Fibroblast of skin of left biceps (primary cell): ENCODE measurements at places on chromosomes 6 and 20.

- no peak for DNase-seq
Observed at GRCh38 chr6:63213325-63213724, 2.1 kb downstream of the FKBP1C start.

DNA sequence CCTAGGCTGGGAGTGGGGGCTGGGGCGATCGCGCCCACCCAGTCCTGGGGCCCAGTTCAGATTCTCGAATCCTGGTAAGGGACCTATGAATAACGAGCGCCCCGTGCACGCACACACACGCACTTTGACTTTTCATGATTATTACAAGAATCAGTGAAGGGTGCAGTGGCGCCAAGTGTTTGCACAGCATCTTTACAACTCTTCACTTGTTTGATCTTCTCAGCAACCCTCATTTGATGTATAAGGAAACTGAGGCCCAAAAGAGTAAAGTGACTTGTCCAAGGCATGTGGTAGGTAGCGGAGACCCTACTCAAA lies 863 bp upstream of the LRFN2 start:
- no peak for DNase-seq

- DNase-seq: peak; percentile 47
Observed at GRCh38 chr6:118551063-118552053, 3.3 kb downstream of the PLN start.

- no peak for DNase-seq
Observed at GRCh38 chr20:50533061-50533460, 22.9 kb downstream of the PTPN1 start.

DNA sequence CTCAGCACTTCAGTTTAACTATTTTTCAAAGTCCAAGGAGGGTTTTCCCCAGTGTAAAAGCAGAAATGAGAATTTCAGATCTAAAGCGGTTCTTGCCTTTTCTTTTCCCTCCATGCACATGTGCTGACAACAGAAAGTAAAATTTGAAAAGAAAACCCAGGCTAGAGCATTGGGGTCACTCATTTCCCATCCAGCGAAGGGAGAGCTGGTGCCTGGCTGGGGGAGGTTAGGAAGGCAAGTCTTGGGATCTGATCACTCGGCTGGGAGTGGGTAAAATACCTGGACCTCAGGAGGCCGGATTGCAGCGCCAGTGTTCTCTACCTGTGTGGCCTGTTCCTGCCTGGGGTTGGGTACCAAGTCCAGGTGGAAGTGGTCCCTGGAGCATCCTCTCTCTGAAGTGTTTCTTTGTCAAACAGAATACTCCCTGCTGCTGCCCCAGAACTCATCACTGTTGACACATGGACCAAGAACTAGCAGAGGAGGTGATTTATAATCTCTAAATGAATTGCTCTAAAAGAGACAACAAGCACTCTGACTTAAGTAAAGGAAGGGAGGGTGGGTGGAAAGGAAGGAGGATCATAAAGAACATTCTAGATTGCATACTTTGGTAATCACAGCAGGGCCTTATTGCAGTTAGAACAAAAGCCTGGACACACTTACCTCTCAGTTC lies 136.0 kb downstream of the MTHFD1L start:
- DNase-seq: no peak

DNA sequence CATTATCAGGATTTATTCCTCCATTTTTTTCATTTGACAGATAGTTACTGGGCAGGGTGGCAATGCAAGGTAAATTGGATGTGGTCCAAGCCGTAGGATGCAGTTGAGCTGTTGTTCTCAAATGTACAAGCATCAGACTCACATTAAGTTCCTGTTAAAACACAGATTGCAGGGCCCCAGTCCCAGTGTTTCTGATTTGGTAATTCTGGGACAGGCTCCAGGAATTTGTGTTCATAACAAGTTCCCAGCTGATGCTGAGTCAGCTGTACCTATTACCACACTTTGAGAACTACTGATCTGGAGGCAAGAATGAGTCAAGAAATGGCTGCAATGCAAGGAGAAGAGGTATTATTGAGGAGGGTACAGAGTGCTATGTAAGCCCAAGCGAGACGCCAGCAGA lies 11.7 kb downstream of the TMEM244 start:
- no peak for DNase-seq

DNA sequence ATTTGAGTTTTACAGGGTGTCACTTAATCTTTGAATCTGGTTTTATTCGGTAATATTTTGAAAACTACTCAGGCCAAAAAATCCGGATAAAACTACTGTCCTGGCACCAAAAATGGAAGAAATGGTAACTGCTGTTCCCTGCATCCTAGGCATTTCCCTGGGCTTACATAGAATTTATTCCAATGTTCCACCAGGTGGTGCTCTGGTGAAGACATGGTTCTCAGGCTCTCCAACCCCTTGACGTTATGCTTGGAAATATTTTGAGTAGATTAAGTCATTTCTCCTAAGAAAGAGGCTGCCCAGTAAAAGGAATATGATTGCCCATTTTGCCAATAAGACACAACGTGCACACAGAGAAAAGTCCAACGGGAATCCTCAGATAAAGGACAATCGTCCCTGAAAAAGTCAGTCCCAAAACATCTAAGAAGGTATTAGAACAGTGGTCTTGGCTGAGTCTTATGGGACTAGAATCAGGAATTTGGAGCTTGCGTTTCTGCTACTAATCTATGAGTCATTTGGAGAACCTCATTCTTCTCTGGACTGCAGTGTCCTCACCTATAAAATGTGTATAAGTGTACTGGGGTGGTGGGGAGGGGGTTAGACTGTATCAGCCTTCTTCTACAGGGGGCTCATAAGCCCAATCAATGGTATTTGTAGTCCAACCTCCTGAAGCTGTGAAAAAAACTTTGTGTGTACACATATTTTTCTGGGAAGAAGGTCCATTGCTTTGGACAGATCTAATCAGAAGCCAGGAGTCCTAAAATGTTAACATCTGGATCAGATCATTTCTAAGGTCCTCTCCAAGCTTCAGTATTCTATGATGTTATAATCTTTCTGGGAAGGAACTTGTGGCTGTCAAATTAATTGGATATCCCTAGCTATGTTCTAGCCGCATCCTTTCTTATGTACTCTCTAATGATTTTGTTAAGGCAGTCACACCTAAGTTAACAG lies 131.0 kb upstream of the BMP2 start:
- DNase-seq: peak; percentile 20

- DNase-seq: no peak
Observed at GRCh38 chr6:28816909-28817807, 106.6 kb downstream of the TRIM27 start.

- DNase-seq: no peak
Observed at GRCh38 chr6:97813889-97814567, 531.0 kb upstream of the MMS22L start.

- no peak for DNase-seq
Observed at GRCh38 chr6:84771756-84772356, 7.5 kb upstream of the TBX18 start.

GRCh38 chr20:24762791-24763350 lies 186.2 kb upstream of the CST7 start:
- no peak for DNase-seq

- no peak for DNase-seq
Observed at GRCh38 chr6:153729189-153729588, 309.9 kb upstream of the OPRM1 start.

- DNase-seq: no peak
Observed at GRCh38 chr6:94349227-94349626, 929.9 kb upstream of the EPHA7 start.

GRCh38 chr6:165976684-165977083 lies 191.0 kb downstream of the TBXT start:
- no peak for DNase-seq

GRCh38 chr6:110815015-110815410 lies 256 bp downstream of the CDK19 start:
- DNase-seq: no peak

DNA sequence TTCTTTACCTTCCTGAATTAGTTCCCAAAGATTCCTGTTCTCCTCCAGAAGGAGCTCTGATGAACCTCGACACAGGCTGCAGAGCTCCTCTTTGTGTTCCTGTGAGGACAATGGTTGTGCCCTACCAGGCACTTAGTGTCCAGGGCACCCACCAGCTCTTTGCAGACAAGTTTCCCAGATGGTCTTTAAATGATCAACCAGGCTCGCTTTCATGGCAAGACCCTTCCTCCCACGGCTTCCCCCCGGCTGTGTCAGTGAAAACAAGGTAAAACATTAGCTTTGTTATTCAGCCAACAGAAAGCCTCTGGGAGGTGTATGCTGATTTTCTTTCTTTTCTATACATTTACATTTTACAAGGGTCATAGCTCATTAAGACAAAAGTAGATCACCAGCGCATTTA lies 32.3 kb upstream of the CNKSR3 start:
- no peak for DNase-seq

- no peak for DNase-seq
Observed at GRCh38 chr6:139765825-139766285, 391.4 kb upstream of the CITED2 start.

DNA sequence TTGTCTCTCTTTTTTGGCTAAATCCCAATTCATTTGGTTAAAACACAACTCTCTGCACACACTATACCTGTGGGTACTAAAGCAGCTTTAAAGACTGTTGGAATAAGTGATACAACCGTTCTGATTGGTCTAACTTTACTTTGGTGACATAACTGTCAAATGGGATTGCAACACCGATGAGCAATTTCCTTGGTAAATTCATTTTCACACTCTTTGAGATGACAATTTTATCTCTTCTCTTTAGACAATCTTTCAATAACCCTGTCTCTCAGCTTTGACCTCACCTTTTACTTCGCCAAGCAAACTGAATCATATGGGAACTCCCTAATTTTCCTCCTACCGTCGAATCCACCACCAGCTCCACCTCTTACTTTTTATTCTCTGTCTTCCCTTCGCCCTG lies 60.8 kb downstream of the ECT2L start:
- DNase-seq: no peak

- no peak for DNase-seq
Observed at GRCh38 chr6:168789699-168790098, 348.7 kb downstream of the SMOC2 start.

- DNase-seq: no peak
Observed at GRCh38 chr20:64119681-64120341, 12.4 kb upstream of the NPBWR2 start.

DNA sequence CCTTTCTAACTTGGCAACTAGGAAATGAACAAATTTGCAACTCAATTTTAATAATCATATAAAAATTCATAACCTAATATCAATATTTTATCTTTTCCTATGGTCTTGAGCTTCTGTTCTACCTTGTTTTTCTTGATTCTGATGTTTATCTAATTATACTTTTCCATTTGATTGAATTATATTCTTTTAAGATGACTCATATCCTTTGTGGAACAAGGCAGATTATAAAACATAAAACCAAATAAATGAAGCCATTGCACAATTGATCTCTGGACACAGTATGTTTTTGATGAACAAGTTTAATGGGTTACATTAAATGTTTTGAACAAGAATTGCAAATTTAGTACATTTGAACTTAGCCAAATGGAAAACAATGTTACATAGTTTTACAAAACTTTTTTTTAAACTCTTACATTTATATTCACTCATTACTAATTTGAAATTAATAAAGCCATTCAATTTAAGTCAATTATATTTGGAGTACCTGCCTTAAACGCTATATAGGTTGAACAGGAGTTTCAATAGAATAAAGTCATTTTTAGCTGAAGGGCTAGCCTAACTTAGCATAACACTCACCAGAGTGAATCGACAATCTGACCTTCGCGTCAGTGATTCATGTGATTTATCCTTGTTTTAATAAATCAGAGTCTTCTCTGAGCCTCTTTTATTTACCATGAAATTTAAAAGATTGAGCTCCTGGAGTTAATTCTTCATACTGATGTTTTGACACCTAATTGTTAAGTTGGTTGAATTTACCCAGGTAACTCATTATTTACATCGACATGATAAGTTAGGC lies 3.8 kb downstream of the NCOA7 start:
- no peak for DNase-seq

DNA sequence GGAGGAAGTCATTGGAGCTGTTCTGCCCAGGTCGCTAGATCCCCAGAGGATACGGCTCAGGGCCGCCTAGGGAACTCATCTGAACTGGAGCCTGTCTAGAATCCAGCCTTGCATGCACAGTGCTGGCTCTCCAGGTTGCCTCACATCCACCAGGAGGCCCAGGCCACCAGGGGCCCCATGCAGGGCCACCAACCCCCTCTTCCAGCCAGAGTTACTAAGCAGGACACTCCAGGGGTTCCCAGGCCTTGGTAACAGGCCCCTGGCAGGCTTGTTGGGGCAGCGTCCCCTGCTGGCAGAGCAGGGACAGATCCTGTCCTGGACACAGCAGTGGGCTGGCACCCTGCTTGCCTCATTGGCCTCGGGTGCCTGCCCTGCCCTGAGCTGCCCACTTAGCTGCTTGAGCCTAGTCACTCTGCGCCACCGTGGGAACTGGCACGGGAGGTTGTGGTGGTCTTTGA lies 35.3 kb downstream of the EFCAB8 start:
- no peak for DNase-seq

DNA sequence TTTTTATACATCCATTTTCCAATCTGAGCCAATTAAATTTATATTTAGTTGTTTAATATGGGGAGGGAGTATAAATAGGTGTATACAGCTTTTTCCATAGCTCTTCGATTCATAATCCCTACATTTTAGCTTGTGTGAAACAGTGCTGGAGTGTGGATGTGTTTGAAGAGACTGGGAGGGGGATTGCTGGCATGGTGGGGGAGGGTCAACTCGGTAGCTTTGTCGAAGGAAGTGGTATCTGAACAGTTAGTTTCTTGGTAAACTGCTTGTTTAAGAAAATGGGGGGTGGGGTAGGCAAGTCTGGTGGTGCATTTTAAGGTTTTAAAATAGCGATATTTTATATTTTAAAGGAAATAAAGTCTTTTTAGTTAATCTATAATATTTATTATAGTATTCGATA lies 1.4 kb upstream of the LIN28B start:
- no peak for DNase-seq

DNA sequence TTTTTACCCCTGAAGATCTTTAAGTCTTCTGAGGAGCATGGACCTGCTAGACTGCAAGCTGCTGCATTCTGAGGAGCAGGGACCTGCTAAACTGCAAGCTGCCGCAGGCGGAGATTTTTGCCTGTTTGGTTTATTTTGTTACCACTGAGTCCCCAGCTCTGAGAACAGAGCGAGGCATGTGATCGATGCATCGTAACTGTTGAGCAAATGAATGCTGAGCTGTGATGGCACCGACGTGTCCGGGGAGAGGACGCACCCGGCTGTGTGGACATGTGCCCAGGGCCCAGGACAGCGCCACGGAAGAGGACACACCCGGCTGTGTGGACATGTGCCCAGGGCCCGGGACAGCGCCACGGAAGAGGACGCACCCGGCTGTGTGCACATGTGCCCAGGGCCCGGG lies 24.2 kb downstream of the DNAJC5 start:
- no peak for DNase-seq

- no peak for DNase-seq
Observed at GRCh38 chr6:75428204-75428603, 65.4 kb downstream of the FILIP1 start.

DNA sequence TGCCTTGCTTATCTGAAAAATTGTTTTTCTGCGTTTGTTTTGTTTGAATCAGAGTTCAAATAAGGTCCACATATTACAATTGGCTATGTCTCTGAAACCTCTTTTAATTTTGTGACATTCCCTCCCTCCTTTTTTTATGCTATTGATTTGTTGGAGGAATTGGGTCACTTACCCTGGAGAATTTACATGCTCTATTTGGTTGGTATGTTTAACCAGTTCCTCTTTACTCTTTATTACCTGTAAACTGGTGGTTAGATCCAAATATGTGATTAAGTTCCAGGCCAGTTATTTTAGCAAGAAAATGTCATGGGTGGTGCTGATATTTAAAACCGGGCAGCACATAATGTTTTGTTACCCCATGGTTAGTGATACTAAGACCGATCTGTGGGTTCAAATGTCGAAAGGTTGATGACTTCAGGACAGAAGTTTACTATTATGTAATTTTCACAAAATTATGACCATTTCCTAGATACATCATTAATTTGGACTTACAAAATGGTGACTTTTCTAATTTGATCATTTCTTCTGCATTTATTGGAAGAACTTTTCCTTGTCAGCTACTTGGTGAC lies 77.3 kb downstream of the KIZ start:
- DNase-seq: no peak
